ENCODE measurements at places on chromosomes 16 and 17.

GRCh38 chr17:37720989-37721388, 23.9 kb downstream of the HNF1B start:
- DNase-seq: no peak

- no peak for DNase-seq
Measured at GRCh38 chr17:61397086-61397842, 2.4 kb upstream of the TBX2 start.

- no peak for DNase-seq
Measured at GRCh38 chr16:53323924-53324323, 110.3 kb upstream of the RBL2 start.

GRCh38 chr17:41638941-41639340, 14.6 kb upstream of the KRT17 start:
- DNase-seq: no peak

GRCh38 chr17:8126491-8127066, 2.7 kb upstream of the HES7 start:
- DNase-seq: peak; percentile 42

- no peak for DNase-seq
Measured at GRCh38 chr17:16882243-16882925, 89.5 kb downstream of the TNFRSF13B start.

- no peak for DNase-seq
Measured at GRCh38 chr17:16215002-16215272, 397 bp downstream of the NCOR1 start.

- DNase-seq: no peak
Measured at GRCh38 chr16:12062343-12063003, 85.9 kb downstream of the SNX29 start.

- no peak for DNase-seq
Measured at GRCh38 chr17:80845069-80845862, 146.4 kb upstream of the CHMP6 start.

DNA sequence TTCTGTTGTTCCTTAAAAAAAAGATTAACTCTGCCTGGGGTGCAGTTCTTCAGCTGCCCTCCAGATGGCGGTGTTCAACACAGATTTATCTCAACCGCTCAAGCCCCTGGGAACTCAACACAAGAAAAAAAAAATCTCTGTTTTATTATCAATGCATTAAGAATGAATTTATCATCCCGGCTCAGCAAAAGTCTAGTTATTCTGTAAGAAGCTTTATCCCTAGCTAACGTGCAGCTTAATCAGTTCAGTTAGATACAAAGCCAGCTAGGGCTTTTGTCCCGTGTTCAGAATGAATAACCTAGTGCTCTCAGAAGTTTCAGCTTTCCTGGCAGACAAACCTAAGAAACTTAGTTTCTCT, 475.9 kb upstream of the CCL2 start:
- peak; percentile 48 for DNase-seq

DNA sequence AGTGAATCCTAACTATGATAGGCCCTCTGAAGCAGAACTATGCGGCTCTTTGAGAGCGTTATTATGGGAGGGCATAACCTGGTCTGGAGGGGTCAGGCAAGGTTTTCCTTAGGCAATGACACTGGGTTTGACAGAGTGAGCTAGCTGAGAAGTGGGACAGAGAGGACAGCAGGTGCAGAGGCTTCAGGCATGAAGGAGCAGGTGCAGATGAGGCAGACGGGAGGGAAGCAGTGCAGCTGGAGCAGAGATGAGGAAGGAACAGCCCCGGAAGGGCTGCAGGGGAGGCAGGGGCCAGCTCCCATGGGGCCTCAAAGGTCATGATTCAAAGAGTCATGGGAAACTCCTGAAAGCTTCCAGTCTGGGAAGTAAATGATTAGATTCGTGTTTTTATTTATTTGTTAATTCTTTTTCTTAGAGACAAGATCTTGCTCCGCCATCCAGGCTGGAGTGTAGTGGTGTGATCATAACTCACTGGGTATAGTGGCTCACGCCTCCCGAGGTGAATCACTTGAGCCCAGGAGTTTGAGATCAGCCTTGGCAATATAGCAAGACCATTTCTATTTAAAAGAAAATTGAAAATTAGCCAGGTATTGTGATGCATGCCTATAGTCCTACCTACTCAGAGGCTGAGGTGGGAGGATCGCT, 5.4 kb downstream of the MARCHF10 start:
- DNase-seq: no peak

- no peak for DNase-seq
Measured at GRCh38 chr17:28982131-28982793, 23.6 kb downstream of the SEZ6 start.

DNA sequence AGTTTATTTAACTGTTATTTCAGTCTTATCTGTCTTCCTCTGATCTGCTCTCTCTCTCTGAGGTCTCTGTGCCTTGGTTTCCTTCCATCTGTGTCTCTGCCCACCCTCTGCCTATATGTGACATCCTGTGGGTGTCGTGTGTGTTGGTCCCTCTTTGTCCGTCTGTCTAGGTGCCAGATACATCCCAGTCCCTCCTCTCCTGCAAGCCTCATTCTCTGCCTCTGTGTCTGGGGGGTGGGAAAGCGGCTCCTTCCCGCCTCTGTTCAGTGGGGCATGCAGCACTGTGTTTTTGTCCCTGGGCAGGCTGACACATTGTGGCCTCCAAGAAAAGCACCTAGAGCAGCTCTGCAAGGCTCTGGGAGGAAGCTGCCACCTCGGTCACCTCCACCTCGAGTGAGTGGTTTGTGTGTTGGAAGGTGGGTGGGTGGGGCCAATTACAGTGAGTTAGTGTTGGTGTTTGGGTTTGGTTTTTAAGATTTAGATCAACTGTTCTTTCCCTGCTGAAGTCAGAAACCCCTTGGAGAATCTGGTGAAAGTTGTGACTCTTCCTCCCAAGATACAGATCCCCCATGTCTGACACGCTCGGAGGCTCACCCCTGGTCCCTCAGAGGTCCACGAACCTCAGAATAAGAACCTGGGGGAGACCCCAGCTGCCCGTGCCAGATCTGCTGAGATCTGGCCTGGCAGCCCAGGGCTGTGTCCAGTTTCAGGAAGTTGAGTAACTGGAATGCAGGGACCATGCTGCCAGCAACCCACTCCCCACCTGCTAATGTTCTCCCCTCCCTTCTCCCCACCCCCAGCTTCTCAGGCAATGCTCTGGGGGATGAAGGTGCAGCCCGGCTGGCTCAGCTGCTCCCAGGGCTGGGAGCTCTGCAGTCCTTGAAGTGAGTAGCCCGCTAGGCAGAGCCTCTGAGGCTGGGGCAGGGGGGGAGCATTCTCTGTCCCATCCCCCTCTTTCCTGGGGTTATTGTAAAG, 50.9 kb upstream of the CPNE2 start:
- DNase-seq: no peak

- DNase-seq: no peak
Measured at GRCh38 chr17:7258731-7259554, 3.3 kb downstream of the CLDN7 start.

GRCh38 chr17:76740329-76741118, 2.6 kb downstream of the MFSD11 start:
- DNase-seq: no peak

DNA sequence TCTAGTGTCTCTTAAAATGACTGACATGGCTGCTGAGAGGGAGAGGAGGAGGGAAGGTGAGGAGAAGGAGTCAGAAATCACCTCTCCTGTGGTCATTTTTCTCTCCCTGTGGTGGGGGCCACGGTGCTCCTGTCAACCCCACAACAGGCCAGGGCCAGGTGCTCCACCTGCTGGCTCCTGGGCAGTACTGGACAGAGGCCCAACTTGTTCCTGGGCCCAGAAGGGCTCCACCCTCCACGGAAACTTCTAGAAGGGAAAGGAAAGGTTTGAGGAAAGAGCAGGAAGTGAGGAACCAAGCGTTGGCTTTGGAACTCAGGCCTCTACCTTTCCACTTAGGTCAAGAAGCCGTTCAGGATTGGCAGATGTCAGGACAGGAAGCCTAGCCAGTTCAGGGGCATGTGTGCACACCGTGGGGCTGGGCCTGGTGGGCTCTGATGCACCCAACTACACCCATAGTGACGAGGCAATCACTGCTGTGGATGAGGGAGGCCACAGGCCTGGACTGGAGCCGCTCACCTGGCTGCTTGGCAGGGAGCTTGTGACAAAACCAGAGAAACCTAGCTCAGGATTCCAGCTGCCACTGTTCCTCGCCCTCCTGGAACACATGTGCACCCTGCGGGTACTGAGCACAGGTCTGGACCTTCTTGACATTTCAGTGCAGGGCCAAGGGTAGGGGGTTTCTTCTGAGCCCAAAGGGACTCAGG, 36.1 kb downstream of the WNT3 start:
- DNase-seq: no peak

- DNase-seq: no peak
Measured at GRCh38 chr16:68414581-68414980, 33.7 kb downstream of the SMPD3 start.

GRCh38 chr16:47142821-47143676, 696 bp downstream of the NETO2 start:
- DNase-seq: peak; percentile 35

GRCh38 chr17:72719206-72719577, 373.3 kb downstream of the SLC39A11 start:
- DNase-seq: no peak

- no peak for DNase-seq
Measured at GRCh38 chr17:62801553-62802114, 6.5 kb downstream of the MARCHF10 start.

DNA sequence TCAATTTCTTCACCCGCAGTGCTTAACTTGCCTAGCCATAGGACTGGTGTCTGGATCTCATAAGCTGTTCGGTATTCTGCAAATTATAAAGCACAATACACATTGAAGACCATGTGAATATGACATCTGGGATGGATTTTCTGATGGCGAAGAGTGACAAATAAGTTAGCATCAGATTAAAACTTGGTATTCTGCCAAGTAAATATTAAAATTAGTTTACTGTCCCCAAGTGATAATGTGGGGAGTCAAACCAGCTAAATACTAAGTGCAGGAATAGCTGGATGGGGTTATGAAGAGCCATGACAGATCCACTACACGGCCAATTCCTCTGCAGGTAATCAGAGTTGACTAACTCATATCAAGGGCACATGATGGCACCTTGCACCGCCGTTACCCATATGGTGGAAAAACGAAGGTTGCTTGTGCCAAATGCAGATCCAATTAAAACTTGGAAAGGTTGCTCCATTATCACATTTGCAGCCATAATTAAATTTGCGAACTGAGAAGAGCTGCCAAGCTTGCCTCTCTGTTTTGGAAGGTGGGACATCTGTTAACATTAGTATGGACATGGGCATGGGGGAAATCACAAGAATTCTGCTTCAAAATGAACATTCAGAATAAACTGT, 114.9 kb upstream of the TOM1L1 start:
- peak; percentile 99 for DNase-seq

DNA sequence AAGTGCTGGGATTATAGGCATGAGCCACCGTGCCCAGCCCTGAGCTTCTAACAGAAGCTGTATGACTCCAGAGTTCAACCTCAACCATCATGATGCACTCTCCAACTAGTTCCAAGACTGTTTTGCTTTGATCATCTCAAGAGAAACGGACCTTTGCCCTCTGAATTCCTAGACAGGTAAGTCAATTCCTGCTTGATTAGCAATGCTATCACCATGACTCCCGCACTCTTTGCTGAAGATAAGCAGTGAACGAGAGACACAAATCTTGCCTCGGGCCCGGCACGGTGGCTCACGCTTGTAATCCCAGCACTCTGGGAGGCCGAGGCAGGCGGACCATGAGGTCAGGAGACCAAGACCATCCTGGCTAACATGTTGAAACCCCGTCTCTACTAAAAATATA, 22.2 kb downstream of the ANKFY1 start:
- no peak for DNase-seq

DNA sequence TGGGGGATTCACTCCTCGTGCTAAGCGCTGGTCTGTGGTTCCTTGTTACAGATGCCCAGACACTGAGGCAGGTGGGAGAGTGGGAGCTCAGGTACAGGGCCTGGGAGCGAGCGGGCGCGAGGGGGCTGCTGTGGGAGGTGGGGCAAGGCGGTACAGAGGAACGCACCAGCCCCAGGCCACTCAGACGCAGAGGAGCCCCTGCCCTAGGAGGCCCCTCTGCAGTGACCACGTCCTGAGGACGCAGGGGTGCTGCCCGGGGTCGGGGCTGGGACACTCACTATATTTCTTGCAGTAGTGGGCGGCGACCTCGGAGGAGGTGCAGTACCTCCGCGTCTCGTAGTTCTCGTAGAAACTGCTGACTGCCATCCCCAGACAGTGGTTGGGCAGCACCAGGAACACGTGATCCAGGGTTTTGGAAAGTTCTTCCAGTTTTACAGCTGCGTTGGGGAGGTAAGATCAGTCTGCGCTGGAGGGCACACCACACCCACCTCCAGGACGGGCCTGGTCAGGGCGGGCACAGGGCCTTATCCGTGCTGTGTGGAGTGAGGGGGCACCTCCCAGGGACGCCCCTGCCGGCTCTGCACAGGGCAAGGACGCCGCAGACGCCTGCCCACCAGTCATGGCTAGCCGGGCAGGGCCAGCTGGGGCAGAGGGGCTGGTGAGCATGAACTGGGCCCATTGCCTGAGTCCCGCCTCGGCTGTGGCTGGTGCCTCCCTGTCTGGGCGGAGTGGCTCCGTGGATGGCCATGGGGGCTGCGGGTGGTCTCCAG, 16.3 kb upstream of the RNPS1 start:
- DNase-seq: no peak

DNA sequence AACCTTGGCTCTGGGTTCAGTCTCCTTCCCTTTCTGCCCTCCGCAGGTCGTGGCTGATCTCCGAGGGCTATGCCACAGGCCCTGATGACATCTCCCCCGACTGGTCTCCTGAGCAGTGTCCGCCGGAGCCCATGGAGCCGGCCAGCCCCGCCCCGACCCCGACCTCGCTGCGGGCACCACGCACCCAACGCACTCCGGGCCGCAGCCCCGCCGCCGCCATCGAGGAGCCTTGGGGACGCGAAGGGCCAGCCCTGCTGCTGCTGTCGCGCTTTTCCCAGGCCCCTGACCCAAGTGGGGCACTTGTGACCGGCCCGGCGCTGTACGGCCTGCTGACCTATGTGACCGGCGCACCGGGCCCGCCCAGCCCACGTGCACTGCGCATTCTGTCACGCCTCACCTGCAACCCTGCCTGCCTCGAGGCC, 5.1 kb downstream of the ARMC5 start:
- no peak for DNase-seq

DNA sequence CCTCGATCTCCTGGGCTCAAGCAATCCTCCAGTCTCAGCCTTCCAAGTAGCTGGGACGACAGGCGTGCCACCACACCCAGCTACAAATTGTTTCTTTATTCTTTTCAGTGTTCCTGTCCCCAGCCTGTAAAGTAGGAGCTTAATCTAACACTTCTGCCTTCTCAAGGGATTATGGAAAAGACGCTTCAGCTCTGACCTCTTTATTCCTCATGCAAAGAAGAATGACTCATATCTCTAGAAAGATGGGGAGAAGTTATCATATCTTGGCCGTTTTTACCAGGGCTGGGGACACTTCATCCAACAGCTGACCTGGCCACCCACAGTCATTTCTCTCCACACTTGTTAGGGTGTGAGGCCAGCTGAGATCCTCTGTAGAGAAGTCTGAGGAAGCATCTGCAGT, 172.6 kb downstream of the HAPSTR1 start:
- no peak for DNase-seq

GRCh38 chr17:53270936-53271335, 551.8 kb upstream of the KIF2B start:
- no peak for DNase-seq

DNA sequence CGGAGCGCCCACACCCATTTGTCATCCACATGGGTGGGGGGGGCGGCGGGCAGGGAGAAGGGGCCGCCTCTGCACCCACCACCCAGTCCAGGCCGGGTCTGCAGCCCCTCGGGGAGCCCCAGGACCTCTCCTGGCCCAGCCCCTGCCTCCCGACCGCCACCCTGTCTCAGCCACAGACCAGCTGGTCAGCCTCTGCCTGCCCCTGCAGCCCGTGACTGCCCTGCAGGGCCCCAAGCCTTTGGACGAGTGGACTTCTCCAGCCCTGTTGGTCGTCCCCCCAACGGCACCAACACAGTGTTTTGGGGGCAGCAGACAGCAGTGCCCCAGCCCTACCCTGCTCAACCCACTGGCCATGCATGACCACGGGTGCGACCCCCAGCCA, 1.2 kb downstream of the PRR35 start:
- DNase-seq: no peak
